Midbrain (tissue), 1 donor: ENCODE measurements at places on chromosomes 7 and 10.

- no peak for DNase-seq
Observed at GRCh38 chr7:122362473-122362872, 57.9 kb upstream of the FEZF1 start.

DNA sequence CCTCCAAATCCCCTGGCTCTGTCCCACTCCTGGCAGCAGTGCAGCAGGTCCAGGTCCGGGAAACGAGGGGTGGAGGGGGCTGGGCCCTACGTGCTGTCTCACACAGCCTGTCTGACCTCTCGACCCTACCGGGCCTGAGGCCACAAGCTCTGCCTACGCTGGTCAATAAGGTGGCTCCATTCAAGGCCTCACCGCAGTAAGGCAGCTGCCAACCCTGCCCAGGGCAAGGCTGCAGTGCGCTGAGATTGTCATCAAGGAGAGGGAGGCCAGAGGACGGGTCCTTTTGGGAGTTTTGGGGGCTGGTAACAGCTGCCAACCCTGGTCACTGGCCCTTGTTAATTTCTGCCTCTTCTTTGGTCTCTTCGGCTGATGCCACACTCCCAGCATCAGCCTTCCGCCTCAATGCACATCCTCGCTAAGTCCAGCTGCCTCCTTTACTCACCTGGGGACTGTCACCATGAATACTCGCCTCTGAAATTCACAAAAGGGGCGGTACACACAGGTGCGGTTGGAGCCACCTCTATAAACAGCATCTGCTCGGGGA, 3.5 kb downstream of the EPO start:
- DNase-seq = no peak

DNA sequence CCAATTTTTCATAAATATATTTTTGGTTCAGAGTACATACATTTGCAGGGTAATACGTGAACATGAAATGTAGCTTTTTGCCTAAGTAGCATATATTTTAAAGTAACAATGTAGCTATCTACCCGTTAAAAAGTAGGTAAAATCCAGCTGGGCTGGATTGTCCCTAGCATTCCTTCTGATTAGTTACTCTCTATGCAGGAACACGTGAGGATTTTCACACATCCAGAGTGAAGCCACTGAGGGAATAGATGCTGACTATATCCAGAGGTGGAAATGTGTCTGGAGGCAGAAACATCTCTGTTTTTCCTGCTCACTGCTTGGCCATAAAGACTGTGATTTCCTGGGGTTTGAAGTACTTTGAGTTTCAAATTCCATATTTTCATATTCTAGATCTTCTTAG, 338.9 kb upstream of the KIAA1217 start:
- no peak for DNase-seq

DNA sequence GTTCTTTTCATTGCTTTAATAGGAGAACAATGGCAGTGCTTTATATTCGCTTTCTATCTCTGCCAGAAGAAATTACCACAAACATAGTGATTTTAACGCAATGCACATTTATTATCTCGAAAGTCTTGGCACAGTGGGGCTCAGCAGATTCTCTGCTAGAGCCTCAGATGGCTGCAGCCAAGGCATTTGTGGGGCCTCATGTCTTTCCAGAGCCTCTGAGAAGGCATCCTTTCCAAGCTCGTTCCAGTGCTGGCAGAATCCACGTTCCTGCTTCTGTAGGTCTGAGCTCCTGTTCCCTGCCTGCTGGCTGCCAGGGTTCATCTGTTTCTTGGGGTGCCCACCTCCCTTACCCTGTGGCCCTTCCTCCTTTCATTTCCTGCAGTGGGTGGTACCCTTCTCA, 60.2 kb downstream of the LRRC18 start:
- DNase-seq = no peak

GRCh38 chr7:14432924-14433323, 443.5 kb upstream of the ETV1 start:
- DNase-seq = no peak

DNA sequence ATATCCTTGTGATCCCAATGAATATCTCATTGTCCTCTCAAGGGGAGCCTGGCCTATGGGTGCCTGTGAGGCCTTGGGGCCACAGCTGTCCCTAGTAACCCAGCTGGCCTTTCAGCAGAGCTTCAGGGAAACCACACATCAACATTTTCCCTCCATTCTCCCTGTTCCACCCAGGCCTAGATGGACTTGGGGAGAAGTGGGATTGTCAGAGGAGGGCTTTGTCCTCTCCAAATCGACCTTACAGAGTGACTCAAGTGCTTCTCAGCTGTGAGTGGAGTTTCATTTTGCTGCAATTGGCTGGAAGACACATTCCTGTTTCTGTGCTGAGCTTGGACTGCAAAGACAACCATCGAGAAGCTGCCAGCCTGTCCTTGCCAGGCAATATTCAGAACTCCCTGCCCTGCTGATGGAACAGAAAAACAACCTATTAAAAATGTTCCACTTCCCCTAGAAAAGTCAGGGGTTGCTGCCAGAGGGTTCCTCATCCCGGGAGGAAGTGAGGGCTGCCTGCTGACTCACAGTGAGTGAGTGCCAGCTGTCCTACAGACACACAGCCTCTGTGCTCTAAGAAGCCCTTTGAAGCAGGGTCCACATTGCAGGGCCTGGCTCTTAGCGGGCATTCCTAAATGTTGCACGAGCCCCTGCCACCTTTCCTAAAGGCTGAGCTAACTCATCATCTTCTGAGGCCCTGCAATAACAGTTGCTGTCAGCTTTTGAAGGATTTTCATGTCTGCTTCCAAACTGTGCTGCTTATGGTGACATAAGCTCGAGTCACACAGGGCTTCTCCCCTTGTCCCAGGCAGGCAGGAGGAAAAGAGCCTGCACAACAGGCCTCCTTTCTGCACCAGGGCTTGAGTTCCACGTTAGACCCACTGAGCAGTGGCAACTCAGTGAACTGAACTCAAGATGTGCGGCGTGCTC, 20.5 kb downstream of the STRA8 start:
- DNase-seq = peak; percentile 84

- DNase-seq = no peak
Observed at GRCh38 chr7:2632733-2633537, 1.1 kb downstream of the TTYH3 start.

GRCh38 chr7:79624336-79624735, 170.9 kb upstream of the MAGI2 start:
- DNase-seq = no peak

- DNase-seq = no peak
Observed at GRCh38 chr7:70410134-70410750, 721.7 kb upstream of the GALNT17 start.

GRCh38 chr7:134495546-134495945, 31.8 kb upstream of the AKR1B10 start:
- no peak for DNase-seq
